ENCODE measurements at places on chromosomes 4 and X. TPM values are rescaled to one million over a fixed set of nuclear protein-coding genes. Genes with fewer than 3 reads are reported as not detected.

Gene PRKG2
- not detected for total RNA-seq

Gene EVC2
- total RNA-seq: 3.4 TPM

Gene USP17L25
- not detected for total RNA-seq

Gene MED14
- total RNA-seq: 22.2 TPM

Gene USP26
- total RNA-seq: not detected

Gene RNF212
- total RNA-seq: not detected

Gene SASH3
- not detected for total RNA-seq

Gene SSX2
- total RNA-seq: not detected

Gene NLGN4X
- total RNA-seq: under 0.01 TPM

Gene RRH
- not detected for total RNA-seq

Gene ADGRG4
- total RNA-seq: not detected

Gene DRD5
- total RNA-seq: not detected

Gene SMIM14
- total RNA-seq: 46.3 TPM

Gene TSPAN6
- 19.7 TPM for total RNA-seq

Gene RENBP
- 1.9 TPM for total RNA-seq

Gene P2RY8
- 0.20 TPM for total RNA-seq

Measured in RPMI7951 (cell line).